ENCODE measurements at places on chromosomes 12 and 14. TPM values are rescaled to one million over a fixed set of nuclear protein-coding genes. Genes with fewer than 3 reads are reported as not detected.

DNA sequence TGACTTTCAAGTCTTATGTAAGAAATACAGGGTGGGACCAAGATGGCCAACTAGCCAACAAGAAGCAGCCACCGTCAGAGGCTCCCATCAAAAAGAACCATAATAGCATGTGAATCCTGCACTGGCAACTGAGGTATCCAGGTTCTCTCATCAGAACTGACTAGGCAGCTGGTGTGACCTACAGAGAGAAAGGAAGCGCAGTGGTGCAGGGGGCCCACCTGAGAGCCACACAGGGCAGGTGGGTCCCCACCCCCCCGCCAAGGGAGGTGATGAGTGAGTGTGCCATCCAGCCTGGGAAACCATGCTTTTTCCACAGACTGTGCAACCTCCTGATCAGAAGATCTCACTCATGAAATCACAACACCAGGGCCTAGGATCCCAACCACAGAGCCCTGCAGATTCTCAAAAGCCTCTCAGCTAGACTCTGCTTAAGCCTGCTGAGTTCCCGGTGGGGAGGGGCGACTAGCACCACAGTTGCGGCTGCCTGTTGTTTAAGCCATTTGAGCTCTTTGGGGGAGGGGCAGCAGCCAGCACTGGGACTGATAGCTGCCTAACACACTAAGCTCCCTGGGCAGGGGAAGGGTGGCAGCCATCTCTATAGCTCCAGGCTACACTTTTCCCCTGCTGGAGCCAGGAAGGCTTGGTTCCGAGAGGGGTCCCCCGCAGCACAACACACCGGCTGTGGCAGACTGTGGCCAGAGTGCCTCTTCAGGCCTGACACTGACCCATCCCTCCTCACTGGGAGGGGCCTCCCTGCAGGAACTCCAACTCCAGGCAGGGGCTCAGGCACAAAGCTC is 75.3 kb downstream of the GARIN6 start:
- no peak for DNase-seq

GRCh38 chr12:11624116-11624515 is 25.4 kb upstream of the ETV6 start:
- DNase-seq: no peak

DNA sequence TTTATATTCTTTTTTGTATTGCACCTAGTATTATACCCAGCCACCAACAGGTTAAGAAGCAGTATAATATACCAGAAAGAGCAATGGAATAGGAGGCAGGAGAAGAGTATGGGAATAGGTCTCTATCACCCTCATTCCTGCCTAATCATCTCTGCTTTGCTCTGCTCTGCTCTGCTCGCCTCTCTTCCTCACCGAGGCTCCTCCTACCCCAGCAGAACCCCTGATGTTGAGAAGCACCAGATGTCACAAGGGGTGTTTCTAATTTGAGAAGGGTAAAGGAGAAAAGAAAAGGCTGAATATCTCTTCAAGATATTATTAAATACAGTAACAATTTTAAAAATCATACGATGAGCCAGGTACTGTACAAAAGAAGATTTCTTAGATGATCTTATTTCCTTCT is 89.0 kb downstream of the STON2 start:
- DNase-seq: no peak

- DNase-seq: no peak
Measured at GRCh38 chr12:64016521-64016920, 172.0 kb downstream of the SRGAP1 start.

DNA sequence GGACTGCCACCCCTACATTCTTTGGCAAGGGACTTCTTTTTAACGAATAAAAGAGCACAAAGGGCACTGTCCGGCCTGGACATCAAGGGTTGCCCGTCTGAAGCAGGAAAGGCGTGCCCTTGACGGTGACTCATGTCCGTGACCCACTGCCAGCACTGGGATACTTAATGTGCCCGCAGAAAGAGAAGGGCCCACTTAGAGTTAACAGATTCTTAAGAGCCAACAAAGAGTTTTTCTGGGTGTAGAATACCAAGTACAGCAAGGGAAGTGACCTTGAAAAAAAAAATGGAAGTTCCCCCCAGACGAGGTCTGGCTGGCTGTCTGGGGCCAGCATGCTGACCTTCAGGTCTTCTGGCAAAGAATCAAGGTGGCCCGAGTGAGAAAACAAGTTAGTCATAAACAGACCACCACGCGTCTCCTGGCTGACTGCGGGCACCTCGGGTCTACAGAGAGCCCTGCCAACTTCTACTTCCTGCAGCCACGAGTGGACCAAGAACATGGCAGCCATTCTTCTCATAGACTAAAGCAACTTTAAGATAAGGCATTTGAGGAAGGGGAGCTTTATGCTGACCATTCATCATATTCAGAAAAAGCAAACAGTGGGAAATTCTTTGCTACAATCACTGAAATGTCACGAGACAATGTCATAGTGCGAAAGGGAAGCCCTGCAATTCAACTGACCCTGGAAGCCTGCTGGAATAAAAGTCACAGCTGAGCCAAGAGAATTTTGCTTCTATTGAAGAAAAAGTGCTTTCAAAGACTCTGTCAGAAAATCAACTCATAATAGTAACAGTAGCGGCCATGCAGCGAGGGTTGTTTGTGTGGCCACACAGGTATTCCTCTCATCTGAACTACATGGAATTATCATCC is 10.5 kb upstream of the SELPLG start:
- no peak for DNase-seq

GRCh38 chr14:81927070-81927469 is 393.4 kb upstream of the SEL1L start:
- no peak for DNase-seq

GRCh38 chr14:80628547-80628946 is 313.0 kb downstream of the CEP128 start:
- no peak for DNase-seq

DNA sequence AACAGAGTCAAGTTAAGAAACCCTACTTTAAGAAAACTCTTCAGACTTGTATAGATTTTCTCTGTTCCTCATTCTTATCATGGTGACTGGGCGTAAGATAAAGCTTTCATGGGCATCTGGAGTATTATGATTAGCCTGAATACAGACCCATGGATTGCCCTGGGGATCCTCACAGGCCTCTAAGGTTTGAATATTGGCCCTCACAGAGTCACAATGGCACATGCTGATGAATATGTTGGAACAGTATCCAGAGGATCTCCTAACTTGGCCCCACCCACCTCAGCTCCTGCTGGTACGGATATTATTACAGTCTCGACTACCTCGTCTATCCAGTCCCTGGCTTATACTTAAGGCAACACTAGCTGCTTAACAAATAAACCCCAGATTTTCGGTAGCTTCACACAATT is 8.1 kb downstream of the OSBPL8 start:
- DNase-seq: no peak

- DNase-seq: no peak
Measured at GRCh38 chr12:110555577-110556406, 27.3 kb downstream of the PPTC7 start.

GRCh38 chr14:29446971-29447370 is 480.7 kb downstream of the PRKD1 start:
- no peak for DNase-seq

GRCh38 chr12:63132201-63132600 is 18.8 kb downstream of the AVPR1A start:
- no peak for DNase-seq

SIX4 gene
- total RNA-seq: 1.5 TPM

NEK9 gene
- 123 TPM for total RNA-seq

KCNA5 gene
- 2.6 TPM for total RNA-seq

PTPRR gene
- total RNA-seq: 1.3 TPM

GLI1 gene
- 0.93 TPM for total RNA-seq

ZFYVE1 gene
- 14.4 TPM for total RNA-seq

MLXIP gene
- 16.7 TPM for total RNA-seq

BICDL1 gene
- 0.08 TPM for total RNA-seq
